ENCODE measurements at places on chromosomes 3 and 15.

DNA sequence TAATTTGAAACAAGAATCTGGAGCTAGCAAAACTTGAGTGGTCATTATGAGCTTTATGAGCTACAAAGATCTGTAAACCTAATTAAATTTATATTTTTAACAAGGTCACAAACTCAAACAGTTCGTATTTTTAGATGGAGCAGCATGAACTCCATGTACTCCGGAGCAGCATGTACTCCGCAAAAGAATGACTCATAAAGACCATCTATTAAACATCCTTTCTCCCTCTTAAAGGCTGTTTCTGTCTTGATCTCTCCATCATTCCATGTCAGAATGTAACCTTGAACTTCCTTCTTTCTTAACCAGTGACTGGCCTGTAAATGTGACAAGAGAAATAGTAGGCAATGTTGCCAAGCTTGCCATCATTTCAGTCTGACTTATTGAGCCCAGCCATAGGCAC, 696.9 kb downstream of the ZNF385D start:
- DNase-seq, result no peak

DNA sequence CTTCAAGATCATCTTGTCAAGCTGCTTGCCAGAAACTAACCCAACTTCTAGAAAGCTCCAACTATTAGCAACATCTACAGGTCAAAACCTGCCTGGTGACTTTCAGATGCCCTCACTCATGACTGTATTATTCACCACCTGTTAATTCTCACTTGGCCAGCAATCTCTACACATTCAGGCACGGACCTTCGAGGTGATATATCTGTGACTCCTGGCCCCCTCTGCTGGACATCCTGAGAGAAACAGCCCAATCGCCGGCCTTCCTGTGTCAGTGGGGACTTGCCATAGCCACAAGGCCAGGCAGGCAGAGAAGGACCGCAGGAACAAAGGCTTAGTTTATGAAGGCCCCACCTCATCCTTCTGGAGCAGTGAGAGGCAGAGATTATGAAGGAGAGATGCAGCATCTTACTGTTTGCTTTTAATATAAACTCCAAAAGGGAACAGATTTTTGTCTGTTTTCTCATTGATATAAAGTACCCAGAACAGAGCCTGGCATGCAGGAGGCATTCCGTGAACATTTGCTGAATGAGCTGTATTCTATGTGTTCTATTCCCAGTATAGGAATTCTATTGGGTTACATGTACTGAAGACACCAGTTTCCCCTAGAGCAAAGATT, 24.4 kb upstream of the OCA2 start:
- peak; percentile 36 for DNase-seq

GRCh38 chr3:23797491-23797890, 8.3 kb upstream of the UBE2E1 start:
- DNase-seq, result no peak

DNA sequence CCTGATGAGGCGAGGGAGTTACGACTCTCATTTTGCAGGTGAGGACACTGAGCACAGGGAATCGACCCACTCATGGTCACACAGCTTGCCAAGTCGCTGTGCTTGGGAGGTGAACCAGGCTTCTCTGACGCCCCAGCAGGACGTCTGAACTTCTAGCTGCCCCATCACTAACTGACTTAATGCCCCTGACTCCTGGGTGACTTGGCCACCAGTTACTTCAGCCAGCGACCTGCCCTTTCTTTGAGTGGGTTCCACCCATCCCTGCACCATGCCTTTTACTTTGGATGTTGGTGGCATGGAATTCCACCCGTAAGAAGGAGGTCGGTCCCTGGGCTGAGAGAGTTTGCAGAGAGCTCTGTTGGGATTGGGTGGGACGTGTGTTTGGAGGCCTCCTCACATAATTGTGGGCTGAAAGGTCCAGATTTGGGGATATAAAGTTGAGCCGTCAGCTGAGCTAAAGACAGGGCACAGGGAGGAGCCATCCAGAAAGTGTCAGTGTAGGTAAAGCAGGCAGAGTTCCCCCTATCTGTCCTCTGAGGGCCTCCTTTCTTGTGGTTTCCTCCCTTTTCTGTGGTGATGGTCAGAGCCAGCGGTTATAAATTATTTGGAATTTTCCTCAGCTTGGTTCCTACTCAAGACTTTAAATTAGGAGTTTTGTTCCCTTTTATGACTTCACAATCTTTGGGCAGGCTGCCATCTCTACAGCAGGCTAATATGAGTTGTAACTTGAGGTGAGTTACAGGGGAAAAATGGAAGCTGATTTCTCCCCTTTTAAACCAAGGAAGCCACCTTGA, 55.0 kb downstream of the FLNB start:
- no peak for DNase-seq

Measured in hematopoietic multipotent progenitor cell treated with erythropoietin and hydrocortisone succinate and interleukin-3 and kit ligand, for 15 days (in vitro differentiated cells).